ENCODE measurements at places on chromosomes 3 and 15.

DNA sequence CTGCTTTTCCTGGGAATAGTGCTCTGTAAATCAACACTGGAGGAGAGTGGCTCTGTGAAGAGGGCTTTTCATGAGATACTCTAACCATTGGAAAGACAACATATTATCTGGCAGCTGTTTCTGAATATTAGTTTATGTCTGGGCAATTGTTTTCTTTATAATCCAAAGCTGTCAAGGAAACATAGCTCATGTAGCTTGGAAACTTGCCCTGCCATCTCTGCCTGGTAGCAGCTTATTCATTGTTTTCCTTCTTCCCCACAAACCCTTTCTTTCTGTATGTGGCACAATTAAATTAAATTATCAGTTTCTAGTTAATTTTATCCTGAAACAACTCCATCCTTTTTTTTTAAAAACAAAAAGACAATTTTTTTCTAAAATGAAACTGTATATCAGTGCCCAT, 160.0 kb downstream of the EDEM1 start:
- no peak overlapping the region for H3K27ac ChIP-seq
- H3K4me1 ChIP-seq = no peaks in the 10 kb centered on the region
- no peak for DNase-seq

DNA sequence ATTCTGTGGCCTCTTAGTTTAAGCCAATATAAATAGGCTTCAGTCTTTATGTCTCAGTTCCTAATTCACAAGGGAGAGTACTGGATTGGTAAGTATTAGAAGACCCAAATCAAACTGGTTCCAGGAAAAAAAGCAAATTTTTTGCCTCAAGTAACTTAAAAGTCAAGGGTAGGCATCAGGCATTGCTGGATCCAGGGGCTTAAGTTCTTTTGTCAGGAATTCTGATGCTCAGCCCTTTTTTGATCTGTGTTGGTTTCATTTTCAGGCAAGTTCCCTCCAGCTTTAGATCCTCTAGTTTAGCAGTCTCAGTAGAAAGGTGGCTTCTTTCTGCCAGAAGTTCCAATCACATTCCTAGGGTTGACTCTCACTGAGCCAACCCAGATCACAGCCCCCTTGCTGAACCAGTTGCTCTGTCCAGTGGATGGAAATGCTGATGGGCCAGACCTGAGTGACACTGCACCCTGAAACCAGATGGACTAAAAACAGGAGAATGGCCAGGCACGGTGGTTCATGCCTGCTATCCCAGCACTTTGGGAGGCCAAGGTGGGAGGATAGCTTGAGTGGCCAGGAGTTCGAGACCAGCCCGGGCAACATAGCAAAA, 253.5 kb downstream of the SHQ1 start:
- H3K27ac ChIP-seq = no peak overlapping the region
- DNase-seq = no peak
- peaks cover 11% of the 10 kb centered on the region for H3K4me1 ChIP-seq
- no peaks in the 10 kb centered on the region for H3K27me3 ChIP-seq
- no peaks in the 10 kb centered on the region for H3K36me3 ChIP-seq

DNA sequence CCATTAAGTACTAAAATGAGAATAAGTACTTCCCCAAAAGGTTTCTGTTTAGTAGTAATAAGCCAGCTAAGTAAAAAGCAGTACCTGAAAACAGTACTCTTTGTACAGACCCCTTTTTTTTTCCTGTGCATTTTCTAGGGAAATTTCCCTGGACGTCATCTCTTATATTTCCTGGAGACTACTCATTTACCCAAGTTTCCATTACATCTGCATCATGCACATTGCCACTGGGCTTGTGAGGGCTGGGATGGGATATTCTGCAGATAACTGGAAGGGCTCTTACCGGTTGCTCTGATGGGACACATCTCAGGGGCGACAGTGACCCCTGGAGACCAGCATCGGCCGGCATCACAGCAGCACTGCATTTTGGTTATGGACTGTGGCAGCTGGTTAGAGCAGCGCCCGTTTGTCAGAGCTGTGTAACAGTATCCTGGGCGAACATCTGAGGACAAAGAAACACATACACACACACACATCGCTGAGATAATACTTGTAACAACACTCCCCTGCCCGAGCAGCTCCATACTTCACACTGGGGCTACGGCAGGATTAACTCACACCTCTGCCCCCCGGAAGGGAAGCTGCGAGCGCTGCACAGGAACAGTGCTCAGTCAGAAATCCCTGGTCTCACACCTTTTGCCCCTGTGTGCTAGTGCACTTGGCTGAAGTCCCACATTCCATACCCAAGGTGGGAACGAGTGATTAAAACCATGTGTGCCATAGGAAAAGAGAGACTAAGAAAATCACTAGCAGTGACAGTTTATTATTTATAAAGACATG, 124.9 kb downstream of the FBN1 start:
- no peak overlapping the region for H3K27ac ChIP-seq
- DNase-seq = peak; percentile 13
- no peaks in the 10 kb centered on the region for H3K36me3 ChIP-seq
- no peaks in the 10 kb centered on the region for H3K27me3 ChIP-seq
- H3K4me3 ChIP-seq = no peak overlapping the region

DNA sequence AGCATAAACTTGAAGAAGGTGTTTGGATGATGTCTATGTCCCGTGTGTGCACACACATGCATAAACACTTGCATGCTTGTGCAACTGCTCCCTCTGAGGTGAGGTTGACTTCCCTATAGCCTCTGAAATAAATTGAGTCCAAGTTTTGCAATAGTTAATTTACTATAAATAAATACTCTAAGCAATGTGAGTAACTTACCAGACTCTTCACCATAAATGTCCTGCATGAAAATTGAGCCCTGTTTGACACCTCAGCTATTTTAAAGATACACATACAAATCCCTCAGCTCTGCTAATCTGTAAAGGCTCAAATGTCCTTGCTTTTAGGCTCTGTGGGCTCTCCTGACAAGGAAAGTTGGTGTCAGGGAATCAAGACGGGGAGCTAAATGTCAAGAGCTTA, 37.1 kb downstream of the GJD2 start:
- no peaks in the 10 kb centered on the region for H3K27me3 ChIP-seq
- no peaks in the 10 kb centered on the region for H3K4me1 ChIP-seq
- no peak overlapping the region for H3K4me3 ChIP-seq
- H3K36me3 ChIP-seq = no peaks in the 10 kb centered on the region
- no peak overlapping the region for H3K27ac ChIP-seq

GRCh38 chr15:35777061-35777460, 231.1 kb upstream of the DPH6 start:
- no peak for DNase-seq
- no peaks in the 10 kb centered on the region for H3K36me3 ChIP-seq
- H3K4me3 ChIP-seq = no peak overlapping the region
- H3K27me3 ChIP-seq = no peaks in the 10 kb centered on the region
- no peaks in the 10 kb centered on the region for H3K4me1 ChIP-seq

DNA sequence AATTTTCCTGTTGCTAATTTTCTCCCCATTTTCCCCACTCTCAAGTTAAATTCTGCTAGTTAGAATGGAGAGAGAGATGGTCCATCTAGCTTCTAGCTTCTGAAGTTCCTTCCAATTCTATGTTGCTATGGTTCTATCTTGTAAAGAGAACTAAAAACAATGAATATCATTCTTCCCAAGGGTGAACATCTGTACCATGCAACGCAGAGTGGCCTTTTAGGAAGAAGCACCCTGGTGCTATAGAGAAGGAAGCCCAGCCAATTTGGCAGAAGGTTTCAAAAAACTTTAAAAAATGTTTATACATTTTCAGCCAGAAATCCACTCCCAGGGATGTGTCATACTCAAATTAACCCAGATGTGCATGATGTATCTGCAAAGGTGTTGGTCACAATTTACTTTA, 149.1 kb downstream of the SEMA6D start:
- no peaks in the 10 kb centered on the region for H3K27me3 ChIP-seq
- no peak overlapping the region for H3K27ac ChIP-seq
- no peaks in the 10 kb centered on the region for H3K4me1 ChIP-seq
- no peak overlapping the region for H3K4me3 ChIP-seq
- H3K36me3 ChIP-seq = no peaks in the 10 kb centered on the region

DNA sequence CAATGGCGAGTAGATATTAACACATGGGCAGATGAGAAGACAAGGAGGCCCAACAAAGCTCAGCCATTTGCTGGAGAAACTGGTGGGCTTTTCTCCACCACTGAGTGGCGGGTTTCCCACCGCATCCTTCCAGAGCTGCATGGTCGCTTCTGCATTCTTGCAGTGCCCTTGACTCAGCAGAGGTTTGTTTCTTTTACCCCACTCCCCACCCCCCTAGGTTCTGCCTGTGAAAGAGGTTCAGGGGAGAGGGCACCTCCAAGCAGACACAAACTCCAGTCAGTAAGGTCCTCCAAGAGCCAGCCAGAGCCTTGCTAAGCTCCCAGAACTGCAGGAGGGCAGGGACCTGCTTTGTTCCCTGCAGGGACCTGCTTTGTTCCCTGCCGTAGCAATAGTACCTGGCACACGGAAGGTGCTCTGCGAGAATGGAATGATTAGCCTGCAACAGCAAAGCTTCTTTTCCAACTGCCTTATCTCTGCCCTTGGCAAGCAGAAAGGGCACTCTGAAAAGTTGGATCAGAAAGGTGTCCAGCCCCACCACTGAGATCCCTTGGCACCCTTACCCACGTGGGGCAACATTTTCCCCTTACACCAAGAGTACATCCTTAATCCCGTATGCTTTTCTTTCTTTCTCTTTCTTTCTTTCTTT, 1.4 kb downstream of the PAQR5 start:
- no peak overlapping the region for H3K4me3 ChIP-seq
- H3K27me3 ChIP-seq = peaks cover 7% of the 10 kb centered on the region
- no peak overlapping the region for H3K27ac ChIP-seq

- no peak overlapping the region for H3K27ac ChIP-seq
- DNase-seq = no peak
- no peak overlapping the region for H3K4me3 ChIP-seq
Observed at GRCh38 chr15:101115393-101115785, 136.5 kb downstream of the CHSY1 start.

- H3K4me3 ChIP-seq = no peak overlapping the region
- no peak overlapping the region for H3K27ac ChIP-seq
- H3K36me3 ChIP-seq = no peaks in the 10 kb centered on the region
- H3K27me3 ChIP-seq = no peaks in the 10 kb centered on the region
- peaks cover 2% of the 10 kb centered on the region for H3K4me1 ChIP-seq
Observed at GRCh38 chr15:27272427-27272826, 301.4 kb downstream of the GABRG3 start.

- H3K4me1 ChIP-seq = peaks cover 3% of the 10 kb centered on the region
- no peak for DNase-seq
- H3K4me3 ChIP-seq = no peak overlapping the region
- no peak overlapping the region for H3K27ac ChIP-seq
- no peaks in the 10 kb centered on the region for H3K27me3 ChIP-seq
- no peaks in the 10 kb centered on the region for H3K36me3 ChIP-seq
Observed at GRCh38 chr15:93185796-93186195, 96.8 kb upstream of the RGMA start.

DNA sequence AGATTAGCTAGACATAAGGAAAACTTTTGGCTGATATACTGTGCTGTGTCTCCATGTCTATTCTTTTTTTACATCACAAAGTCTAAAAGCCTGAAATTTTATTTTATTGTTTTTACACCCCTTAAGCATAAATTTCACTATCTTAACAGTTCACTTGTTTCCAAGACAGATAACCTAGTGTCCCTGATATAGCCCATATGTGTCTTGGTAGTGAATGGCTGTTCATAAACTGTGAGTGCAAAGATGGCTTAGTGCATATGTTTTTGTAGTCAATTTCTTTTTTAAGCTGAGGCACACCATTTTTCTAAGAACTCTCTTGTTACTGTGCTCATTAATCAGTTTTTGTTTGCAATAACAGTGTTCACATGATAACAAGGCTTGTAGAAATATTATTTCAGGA, 381.1 kb downstream of the OXSM start:
- DNase-seq = no peak
- no peak overlapping the region for H3K4me3 ChIP-seq
- no peaks in the 10 kb centered on the region for H3K4me1 ChIP-seq
- H3K27ac ChIP-seq = no peak overlapping the region
- no peaks in the 10 kb centered on the region for H3K36me3 ChIP-seq

- no peaks in the 10 kb centered on the region for H3K27me3 ChIP-seq
- no peak overlapping the region for H3K27ac ChIP-seq
- peaks cover 1% of the 10 kb centered on the region for H3K4me1 ChIP-seq
- no peak overlapping the region for H3K4me3 ChIP-seq
- H3K36me3 ChIP-seq = no peaks in the 10 kb centered on the region
Observed at GRCh38 chr15:25933456-25934158, 70.5 kb upstream of the ATP10A start.

DNA sequence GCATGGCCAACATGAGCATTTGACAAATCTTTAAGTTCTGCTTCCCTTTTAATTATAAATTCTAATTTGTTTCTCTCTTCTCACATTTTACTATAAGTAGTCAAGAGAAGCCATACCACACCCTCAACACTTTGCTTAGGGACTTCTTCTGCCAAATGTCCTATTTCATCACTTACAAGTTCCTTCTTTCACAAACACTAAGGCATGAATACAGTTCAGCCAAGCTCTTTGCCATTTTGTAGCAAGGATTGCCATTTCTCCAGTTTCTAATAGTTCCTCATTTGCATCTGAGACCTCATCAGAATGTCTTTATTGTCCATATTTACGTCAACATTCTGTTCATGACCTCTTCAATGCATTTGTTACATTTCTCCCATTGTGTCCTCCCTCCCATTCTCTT, 29.4 kb downstream of the SLC22A14 start:
- H3K27ac ChIP-seq = no peak overlapping the region
- H3K4me3 ChIP-seq = no peak overlapping the region
- H3K4me1 ChIP-seq = peaks cover 3% of the 10 kb centered on the region
- no peaks in the 10 kb centered on the region for H3K36me3 ChIP-seq
- no peak for DNase-seq
- H3K27me3 ChIP-seq = no peaks in the 10 kb centered on the region

DNA sequence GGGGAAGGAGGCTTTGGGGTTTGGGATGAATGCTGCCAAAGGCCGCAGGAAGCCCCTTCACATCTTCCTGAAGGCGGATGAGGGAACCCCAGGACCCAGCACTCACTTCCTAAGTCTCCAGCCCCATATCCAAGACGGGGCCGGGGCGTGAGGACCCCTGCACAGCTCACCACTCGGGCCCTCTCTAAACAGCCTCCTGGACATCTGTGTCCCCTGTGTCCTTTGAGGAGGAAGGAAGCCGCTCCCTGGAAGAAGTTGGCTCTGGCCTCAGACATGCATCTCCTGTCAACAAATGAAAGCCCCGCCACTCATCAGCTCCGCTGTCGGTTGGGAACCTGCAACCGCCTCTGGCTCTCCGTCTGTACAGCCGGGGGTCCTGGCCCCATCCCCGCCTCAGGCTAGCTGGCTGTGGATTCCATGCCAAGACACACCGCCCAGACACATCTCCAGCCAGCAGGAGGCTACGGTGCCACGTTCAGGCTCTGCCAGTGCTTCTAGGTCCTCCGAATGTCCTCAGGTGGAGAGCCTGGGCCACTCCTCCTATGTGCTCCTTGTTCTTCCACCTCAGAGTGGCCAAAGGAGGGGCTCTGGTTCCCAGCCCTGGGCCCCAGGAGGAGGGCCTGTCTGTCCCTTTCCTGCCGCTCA, 140.0 kb upstream of the MEF2A start:
- no peaks in the 10 kb centered on the region for H3K36me3 ChIP-seq
- no peak overlapping the region for H3K4me3 ChIP-seq
- no peaks in the 10 kb centered on the region for H3K27me3 ChIP-seq
- DNase-seq = no peak

- no peak overlapping the region for H3K27ac ChIP-seq
- DNase-seq = no peak
- H3K27me3 ChIP-seq = no peaks in the 10 kb centered on the region
- no peaks in the 10 kb centered on the region for H3K4me1 ChIP-seq
- no peak overlapping the region for H3K4me3 ChIP-seq
Observed at GRCh38 chr15:37015451-37015850, 84.9 kb downstream of the MEIS2 start.
